ENCODE measurements at places on chromosomes 7 and 10.
A peak's percentile ranks its signal among the peaks of the same experiment; 100 is the strongest.

DNA sequence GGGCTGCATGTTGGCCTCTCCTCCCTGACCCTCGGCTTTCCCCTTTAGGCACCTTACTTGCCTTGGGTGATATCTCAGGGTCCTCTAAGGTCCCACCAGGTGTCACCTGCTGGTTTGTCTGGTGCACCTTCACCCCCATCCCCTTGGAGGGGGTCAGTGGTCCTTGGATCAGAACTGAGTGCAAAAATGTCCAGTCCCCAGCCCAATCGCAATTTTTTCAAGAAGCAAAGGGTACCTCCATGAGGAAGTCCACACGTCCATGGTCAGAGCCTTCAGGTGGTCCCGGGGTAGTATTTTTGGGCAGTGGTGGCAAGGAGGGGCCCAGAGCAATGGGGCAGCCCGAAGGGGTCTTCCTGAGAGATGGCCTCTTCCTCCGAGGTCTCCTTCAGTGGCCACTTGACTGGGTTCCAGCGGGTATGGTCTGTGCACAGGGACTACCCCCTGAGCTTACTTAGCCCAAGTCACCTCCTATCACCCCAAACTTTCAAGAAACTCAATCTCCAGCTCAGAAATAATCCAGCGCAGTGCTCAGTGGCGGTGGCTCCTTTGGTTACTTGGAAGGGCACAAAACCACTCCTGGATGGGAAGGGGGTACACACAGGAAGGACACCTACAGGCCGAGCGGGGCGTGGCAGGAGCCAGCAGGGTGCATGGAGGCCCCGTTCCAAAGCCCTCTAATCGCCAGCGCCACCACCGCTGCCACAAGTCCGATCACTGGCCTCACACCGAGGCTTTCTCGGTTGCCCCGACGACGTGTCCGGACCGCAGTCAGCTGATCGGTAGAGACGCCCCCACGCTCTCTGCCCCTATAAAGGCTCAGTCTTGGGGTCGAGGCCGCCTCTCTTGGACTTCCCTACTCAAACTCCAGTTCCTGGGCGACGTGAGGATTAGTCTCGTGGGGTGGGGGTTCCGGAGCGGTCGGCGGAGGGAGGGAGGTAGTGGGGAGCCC, 4.5 kb downstream of the SAP25 start:
- peak; percentile 67 for DNase-seq

DNA sequence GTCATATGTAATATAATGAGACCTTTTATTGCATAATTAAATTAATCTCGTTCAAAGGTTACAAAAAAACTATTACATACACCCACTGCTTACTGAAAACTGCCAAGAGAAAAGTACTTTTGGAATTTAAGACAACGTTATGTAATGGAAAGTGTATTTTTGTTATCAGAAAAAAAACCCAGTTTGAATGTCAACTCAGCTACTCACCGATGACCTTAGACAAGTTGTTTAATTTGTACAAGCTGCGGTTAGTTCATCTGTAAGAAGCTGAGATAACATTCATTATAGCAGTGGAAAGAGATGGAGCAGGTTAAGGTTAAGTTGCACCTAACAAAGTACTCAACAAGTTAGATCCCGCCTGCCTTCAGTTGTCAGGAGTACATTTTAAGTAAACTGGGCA, 1.1 kb downstream of the PSMA2 start:
- no peak for DNase-seq

DNA sequence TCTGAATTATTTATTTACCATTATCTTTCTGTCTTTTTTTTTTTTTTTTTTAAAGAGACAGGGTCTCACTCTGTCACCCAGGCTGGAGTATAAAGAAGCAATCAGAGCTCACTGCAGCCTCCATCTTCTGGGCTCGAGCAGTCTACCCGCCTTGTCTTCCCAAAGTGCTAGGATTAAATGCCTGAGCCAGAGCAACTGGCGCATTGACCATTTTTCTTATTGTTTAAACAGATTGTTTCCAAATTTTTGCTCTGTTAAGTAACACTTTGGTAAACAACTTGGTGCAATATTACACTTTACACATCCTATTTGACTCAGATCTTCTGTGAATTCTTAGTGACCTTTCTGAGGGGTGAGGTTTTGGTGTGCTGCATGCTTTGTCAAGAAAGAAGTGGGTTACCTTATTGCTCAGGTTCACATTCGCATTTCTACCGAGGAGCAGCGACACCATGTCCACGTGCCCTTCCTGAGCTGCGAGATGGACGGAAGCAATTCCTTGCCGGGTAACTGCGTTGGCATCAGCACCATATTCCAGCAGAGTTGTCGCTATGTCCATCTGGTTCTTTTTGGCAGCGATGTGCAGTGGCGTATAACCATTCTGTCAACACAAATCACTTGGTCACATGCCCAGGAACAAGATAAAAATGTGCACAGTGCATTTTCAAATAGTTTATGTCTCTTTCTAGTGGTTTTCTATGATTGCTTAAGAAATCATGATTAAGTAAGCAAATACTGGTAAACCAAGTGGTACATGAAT, 203.2 kb downstream of the ANK3 start:
- DNase-seq: no peak

GRCh38 chr10:15445006-15445390, 73.9 kb upstream of the FAM171A1 start:
- DNase-seq: no peak
